GOT3 (cell line): ENCODE measurements at places on chromosomes 7 and 10.

DNA sequence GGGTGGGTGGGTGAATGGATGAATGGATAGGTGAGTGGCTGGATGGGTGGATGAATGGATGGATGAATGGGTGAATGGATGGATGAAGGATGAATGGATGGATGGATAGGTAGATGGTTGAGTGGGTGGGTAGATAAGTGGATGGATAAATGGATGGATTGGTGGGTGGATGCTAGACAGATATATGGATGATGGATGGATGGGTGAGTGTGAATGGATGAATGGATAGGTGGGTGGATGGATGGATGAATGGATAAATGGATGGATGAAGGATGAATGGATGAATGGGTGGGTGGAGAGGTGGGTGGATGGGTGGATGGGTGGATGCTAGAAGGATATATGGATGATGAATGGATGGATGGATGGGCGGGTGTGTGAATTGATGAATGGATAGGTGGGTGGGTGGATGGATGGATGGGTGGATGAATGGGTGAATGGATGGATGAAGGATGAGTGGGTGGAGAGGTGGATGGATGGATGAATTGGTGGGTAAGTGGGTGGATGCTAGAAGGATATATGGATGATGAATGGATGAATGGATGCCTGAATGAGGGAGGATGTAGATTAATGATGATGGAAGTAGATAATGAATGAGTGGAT lies 20.4 kb downstream of the ELFN1 start:
- DNase-seq = no peak

DNA sequence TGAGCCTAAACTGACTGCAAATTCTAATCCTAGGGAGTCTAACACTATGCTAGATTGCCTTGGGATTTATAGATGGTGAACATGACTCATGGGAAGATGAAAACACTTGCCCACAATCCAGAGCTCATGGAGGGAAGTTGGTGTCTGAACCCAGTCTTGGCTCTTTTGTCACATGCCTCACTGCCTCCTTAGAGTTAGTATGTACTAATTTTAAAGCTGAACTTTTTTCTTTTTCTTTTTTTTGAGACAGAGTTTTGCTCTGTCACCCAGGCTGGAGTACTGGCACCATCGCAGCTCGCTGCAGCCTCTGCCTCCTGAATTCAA lies 14.4 kb downstream of the MRPL32 start:
- DNase-seq = no peak

GRCh38 chr10:111151595-111152307 lies 74.9 kb downstream of the ADRA2A start:
- no peak for DNase-seq

DNA sequence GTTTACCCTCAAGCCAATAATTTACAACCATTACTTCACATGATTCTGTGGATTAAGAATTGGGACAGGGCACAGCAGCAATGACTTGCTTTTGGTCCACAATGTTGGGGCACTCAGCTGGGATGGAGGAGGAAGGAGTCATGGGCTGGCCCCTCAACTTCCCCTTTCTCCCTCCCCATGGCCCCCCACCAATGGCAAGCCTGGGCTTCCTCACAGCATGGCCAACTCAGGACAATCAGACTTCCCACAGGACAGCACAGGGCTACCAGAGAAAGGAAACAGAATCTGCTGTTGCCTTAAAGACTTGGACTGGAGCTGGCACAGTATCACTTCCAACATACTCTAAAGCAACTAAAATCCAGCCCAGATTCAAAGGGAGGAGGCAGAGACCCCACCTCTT lies 160.7 kb downstream of the PTPN20 start:
- DNase-seq = no peak

DNA sequence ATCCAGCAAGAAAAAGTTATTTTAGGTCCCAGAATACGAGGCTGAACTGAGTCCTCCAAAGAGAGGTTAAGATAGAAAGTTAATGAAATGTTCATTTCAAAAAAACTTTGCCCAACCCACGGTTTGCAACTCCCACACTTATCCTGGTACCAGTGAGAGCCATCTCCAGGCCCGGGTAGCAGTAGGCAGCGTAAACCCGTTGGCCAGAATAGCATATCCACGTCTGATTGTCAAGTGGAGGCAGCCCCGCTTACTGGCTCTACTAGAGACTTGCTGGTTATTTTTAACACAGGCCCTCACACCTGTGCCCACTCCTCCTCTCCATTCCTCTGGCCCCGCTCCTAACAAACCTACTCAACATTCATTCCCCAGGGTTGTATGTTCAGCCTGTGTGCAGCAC lies 109.7 kb downstream of the HIP1 start:
- no peak for DNase-seq

GRCh38 chr10:133229265-133230043 lies 563 bp upstream of the UTF1 start:
- DNase-seq = no peak

- no peak for DNase-seq
Measured at GRCh38 chr10:46037107-46037825, 6.8 kb upstream of the NCOA4 start.

- no peak for DNase-seq
Measured at GRCh38 chr10:80152820-80153219, 20.3 kb downstream of the PLAC9 start.

GRCh38 chr7:156950381-156950858 lies 908 bp downstream of the NOM1 start:
- DNase-seq = no peak

- DNase-seq = no peak
Measured at GRCh38 chr10:17655567-17656146, 11.7 kb downstream of the STAM start.

DNA sequence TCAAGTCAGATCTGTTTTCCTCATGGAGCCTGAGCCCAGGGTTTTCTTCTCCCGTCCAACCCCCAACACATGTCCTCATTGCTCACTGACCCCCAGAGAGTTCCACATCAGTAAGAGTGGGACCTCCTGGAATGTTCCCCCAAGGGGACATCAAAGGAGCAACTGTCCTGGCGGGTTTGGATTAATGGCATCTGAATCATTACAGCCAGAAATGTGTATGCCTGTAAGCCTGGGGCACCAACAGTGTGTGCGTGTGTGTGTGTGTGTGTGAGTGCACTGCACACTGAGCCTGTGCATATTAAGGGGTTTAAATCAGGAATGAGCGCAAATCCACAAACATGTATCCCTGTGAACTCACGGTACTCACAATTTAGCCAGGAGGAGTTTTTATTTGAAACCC lies 222.3 kb downstream of the PLXNA4 start:
- no peak for DNase-seq

DNA sequence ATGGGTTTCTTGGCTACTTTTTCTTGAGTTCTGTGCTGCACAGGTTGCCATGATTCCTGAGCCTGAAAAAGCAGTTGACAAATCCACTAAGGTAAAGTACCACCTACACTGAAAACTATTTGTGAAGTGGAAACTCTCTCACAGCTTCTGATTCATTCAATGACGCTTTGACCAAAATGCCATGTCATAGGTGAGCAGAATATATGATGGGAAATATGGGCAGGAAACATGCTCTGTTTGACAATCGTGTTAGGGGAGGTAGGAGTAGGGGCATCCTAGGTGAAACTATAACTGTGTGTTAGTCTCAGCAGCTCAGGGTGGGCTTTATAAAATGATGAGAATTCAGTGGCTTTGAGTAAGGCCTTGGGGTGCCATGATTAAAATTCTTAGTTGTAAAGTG lies 69.6 kb upstream of the ELMO1 start:
- DNase-seq = no peak

- DNase-seq = no peak
Measured at GRCh38 chr7:19284596-19285300, 139.5 kb upstream of the FERD3L start.

GRCh38 chr7:17466216-17466615 lies 167.8 kb downstream of the AHR start:
- DNase-seq = no peak

GRCh38 chr7:38262545-38262944 lies 10.9 kb downstream of the TARP start:
- DNase-seq = no peak

DNA sequence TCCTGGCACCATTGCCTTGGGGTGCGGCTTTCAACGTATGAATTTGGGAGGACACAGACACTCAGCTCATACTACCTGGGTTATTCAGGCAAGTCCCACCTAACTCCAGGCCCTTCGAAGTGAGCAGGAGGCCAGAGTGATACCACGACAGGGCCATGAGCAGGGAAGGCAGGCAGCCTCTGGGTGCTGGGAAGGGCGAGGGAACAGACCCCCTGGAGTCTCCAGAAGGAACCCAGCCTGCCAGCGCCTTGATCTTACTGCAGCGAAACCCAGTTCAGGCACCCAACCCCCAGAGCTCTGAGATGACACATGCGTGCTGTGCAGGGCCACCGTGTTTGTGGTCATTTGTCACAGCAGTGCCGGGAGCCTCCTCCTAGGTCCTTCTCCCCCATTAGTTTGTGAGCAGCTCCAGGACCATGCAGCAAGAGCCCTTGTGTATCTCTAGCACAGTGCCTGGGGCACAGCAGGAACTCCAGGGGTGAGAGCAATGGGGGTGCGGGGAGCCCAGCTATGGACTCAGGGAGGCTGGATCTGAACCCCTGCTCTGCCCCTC lies 7.7 kb upstream of the INSIG1 start:
- DNase-seq = no peak

DNA sequence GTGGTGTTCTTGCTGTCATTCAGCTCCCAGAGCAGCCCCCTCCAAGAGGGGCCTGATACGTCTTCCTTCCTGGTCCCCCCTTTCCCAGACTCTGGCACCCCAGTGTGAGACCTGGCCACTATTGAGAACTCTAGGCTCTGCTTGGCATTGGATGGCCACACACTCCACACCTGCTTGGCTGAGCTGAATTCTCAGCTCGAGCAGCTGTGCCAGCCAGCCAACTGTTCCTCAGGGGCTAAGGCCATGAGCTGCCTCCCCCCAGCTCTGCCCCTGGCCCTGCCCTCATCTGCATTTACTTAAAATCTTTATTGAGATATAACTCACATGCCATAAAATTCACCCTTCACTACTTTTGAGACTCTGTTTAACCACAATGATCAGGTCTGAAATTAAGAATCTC lies 6.7 kb downstream of the TLL2 start:
- DNase-seq = no peak

- DNase-seq = no peak
Measured at GRCh38 chr7:116417593-116418345, 81.8 kb upstream of the CAV2 start.

DNA sequence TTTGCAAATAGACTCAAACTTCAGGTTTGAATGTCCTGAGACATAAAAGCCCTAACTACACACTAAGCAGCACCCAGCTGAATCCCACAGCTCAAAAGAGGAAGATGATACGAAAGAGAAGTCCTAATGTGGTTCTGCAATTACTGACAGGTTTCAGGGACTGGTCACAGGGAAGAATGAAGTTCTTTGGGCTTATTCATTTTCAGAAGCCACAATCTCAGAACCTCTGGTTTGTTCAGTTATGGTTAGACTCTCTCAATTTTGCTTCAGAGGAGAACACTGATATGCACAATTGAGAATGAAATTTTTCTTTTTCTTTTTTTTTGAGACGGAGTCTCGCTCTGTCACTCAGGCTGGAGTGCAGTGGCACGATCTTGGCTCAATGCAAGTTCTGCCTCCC lies 94.6 kb upstream of the FAM180A start:
- no peak for DNase-seq

GRCh38 chr7:106031300-106032035 lies 68.4 kb downstream of the CDHR3 start:
- DNase-seq = no peak

- no peak for DNase-seq
Measured at GRCh38 chr7:143910473-143911248, 8.7 kb upstream of the TCAF1 start.

GRCh38 chr10:71747551-71748523 lies 25.5 kb downstream of the VSIR start:
- DNase-seq = no peak

DNA sequence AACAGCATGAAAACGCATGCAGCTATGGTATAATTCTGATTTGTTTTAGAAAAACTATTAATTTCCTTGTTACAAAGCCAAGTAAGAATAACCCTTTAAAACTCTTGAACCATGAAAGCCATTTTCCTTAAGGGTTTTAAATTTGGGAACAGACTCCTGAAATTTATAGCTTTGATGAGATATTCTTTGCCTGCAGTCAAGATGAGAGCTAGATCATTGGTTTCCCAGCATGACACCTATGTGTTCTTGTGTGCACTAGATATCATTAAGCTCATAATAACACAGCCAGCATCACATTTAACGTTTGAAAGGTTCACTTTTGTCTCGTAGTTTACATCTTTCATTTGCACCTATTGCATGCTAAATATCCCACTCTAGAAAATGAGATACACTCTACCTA lies 202.2 kb downstream of the PHF14 start:
- no peak for DNase-seq

DNA sequence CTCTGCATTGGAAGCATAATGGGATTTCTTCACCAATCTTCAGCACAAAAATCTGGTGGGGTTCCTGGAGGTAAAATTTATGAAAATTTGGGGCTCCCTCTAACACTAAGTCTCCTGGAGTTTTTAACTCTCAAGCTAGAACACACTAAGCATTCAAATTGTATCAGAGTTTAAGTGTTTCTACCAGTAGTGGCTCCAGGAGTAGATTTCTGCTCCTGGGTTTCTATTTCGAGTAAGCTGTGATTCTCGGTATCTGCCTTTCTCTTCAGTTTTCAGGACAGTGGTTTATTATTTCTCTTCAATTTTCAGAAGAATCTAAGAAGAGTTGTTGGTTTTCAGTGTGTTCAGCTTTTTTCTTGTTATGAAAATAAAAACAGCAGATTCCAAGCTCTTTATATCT lies 566.4 kb upstream of the KCND2 start:
- no peak for DNase-seq

GRCh38 chr7:73851410-73852338 lies 9.3 kb upstream of the TMEM270 start:
- DNase-seq = peak; percentile 35

DNA sequence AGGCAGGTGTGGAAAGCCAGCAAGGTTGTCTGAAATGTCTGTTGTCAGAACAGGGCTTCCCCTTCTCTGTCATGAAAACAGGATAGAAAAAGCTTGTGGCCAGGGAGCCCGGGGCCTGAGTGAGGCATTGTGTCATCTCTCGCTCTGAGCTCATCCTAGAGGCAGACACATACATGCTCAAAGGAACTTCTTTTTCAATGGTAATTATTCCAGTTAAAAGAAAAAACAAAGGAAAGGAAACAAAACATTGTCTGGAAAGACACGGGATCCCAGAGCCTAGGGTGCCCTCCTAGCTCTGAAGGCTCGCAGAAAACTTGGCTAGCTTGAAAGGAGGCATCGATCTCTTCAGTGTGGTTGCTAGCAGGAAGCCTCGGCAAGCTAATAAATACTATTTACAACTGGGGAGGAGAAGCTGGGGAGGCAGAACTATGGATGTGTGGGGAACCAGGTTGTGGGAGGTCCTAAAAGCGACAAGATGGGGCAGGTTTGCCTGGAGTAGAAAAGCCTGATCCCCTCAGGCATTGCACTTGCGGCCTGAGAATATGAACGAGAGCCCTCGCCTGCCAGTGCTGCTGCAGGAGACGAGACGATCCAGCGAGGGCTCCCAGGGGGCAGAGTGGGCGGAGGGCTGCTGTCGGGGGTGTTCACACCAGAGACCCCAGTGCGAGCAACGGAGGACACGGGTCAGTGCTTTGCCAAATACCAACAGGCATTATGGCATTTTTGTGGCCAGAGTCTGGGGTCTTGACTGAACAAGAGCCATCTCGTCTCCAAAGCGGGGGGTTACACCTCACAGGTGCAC lies 32.8 kb upstream of the DGKI start:
- DNase-seq = no peak

- DNase-seq = no peak
Measured at GRCh38 chr10:91104193-91105041, 116.0 kb upstream of the PCGF5 start.

- DNase-seq = no peak
Measured at GRCh38 chr7:74449809-74450397, 3.8 kb upstream of the GTF2IRD1 start.

- DNase-seq = no peak
Measured at GRCh38 chr10:46070749-46071148, 24.7 kb upstream of the MSMB start.

GRCh38 chr7:113799896-113800295 lies 118.9 kb downstream of the PPP1R3A start:
- DNase-seq = no peak
